ENCODE measurements at places on chromosomes 11 and 22.

DNA sequence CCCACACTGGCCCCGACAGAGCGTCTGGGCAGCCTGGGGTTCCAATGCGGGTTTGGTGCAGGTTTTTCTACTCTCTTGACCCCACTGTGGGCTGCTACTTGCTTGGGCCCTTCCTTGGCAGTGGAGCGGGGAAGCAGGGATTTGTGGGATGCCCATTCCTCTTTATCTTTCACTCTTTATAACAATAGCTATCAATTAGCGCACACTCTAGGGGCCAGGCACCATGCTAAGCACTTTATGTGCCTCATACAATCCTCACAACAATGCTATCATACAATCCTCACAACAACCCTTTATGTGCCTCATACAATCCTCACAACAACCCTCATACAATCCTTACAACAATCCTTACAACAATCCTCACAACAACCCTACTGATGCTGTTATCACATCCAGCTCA is 12.7 kb downstream of the ACCS start:
- DNase-seq, result no peak

DNA sequence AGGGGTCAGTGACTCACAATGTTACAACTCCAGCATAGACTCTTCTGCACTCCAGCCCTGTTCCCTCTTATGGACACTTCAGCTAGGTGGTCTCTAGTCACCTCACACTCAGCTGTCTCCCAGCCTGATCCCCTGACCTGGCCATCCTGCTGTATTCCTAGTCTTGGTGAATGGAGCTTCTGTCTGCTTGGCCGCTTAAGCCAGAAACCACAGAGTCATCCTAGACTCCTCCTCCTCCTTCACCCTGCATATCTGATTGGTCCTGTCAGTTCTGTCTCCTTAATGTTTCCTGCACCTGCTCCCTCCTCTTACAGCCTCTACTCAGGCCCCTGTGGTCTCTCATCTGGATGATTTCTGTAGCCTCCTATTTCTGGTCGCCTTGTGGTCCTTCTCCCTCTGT is 144.9 kb downstream of the HIPK3 start:
- no peak for DNase-seq

DNA sequence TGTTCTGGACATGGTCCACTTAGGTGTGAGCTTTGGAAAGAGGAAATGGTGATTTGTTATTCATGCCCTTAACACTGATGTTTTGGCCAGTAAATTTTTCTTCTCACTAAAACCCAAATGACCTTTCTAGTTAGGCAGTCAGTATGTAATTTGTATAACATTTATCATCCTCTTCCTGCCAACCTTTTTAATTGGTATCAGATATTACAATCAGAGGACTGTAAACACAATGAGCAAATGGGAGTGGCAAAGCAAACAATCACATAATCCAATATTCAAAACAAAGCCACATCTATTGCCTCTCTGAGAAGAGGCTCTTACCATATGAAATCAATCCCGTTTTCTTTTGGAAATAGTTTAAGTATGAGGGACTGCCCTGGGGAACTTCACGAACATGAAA is 49.1 kb downstream of the BBOX1 start:
- no peak for DNase-seq

DNA sequence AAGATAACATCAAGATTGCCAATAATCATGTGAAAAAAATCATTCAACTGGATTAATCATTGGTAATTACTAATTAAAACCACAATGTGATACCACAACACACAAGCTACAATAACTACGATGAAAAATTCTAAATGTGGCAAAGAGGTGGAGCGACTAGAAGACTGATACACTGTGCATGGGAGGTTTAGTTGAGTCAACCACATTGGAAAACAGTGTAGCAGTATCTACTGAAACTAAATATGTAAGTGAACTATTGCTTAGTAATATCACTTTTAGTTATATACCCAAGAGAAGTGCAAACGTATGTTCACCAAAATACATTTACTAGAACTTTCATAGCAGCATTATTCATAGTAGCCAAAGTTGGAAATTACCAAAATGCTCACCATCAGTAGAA is 359.9 kb downstream of the ETS1 start:
- DNase-seq, result no peak

DNA sequence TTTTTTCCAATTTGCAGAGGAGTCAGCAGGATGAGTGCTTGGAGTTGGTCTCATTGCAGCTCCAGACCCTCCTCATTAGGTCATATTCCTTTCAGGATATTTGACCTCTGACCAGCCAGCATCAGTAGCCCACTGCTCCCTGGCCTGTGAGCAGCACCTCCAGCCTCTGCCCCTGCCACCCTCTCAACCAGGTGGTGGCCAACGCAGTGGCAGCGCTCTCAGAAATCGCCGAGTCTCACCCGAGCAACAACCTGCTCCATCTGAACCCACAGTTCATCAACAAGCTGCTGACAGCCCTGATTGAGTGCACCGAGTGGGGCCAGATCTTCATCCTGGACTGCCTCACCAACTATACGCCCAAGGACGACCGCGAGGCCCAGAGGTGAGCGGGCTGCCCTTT is 27.0 kb downstream of the C22orf42 start:
- DNase-seq, result no peak

GRCh38 chr11:33116535-33116934 is 44.7 kb downstream of the CSTF3 start:
- no peak for DNase-seq

DNA sequence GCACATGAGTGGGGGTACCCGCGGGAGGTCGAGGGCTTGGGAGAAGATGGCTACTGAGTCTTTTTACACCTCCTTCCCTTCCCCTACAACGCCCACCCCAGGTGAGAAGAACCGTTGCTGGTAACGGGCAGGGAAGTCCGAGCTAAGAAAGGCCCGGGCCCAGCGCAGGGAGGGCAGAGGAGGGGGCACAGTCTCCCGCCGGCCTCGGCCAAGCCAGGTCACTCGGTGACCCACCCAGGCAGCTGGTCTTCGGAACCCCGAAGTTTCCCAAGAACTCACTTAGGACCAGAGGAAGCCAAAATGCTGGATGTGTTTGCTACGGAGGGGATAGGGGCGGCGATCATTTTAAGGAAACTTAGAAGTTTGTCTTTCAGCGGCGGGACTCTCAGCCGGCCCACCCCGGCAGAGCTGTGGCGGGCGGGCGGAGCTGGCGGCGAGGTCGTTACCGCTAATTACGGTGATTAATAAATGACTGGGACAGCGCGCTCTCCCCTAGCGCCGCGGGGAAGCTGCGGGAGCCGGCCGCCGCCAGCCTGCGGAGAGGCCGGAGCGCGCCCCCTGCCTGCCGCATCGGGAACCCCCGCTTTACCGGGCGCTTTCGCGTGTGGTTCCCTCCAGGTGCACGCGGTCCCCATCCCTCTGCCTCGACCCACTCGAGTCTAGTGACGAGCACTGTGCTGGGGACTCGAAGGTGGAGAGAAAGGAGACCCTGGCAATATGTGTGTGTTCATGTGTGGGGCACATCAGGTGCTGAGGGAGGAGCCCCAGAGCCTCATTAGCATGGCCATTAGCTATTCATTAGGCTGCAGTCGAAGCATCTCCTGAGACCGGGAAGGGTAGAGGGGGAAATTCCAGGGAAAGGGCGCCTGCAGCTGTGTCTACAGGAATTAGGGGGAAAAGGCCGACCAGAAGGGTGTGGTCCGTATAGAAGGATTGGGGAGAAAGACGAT is 945 bp downstream of the ROBO3 start:
- DNase-seq, result peak; percentile 18

GRCh38 chr11:12725863-12726682 is 51.9 kb downstream of the TEAD1 start:
- no peak for DNase-seq

GRCh38 chr22:48494968-48495750 is 1332.5 kb downstream of the BRD1 start:
- DNase-seq, result no peak

DNA sequence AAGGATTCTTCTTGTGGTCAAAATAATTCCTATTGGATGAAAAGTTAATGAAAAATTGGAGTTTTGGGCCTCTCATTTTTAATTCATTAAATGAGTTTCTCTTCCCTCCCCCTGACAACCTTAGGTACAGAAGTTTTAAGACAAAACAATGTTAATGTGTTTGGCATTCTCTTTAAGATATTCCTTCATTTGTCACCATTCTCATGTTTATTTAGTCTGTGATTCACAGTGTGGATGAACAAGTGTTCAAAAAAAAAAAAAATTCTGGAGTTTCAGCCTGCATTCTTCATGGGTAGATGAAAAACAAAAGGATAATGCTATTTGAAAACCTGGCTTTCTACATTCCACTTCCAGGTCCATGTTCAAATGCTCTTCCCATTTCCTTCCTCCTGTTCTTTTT is 172.6 kb upstream of the LUZP2 start:
- DNase-seq, result no peak

All from AG10803 (cell line).